ENCODE measurements at places on chromosomes 3 and 15.
A peak's percentile ranks its signal among the peaks of the same experiment; 100 is the strongest.

GRCh38 chr3:49839193-49839809, 17.1 kb downstream of the TRAIP start:
- peak; percentile 70 for DNase-seq

- DNase-seq = peak; percentile 70
Observed at GRCh38 chr3:94269763-94270162, 206.9 kb downstream of the NSUN3 start.

GRCh38 chr15:49096090-49096750, 50.0 kb upstream of the SECISBP2L start:
- no peak for DNase-seq

DNA sequence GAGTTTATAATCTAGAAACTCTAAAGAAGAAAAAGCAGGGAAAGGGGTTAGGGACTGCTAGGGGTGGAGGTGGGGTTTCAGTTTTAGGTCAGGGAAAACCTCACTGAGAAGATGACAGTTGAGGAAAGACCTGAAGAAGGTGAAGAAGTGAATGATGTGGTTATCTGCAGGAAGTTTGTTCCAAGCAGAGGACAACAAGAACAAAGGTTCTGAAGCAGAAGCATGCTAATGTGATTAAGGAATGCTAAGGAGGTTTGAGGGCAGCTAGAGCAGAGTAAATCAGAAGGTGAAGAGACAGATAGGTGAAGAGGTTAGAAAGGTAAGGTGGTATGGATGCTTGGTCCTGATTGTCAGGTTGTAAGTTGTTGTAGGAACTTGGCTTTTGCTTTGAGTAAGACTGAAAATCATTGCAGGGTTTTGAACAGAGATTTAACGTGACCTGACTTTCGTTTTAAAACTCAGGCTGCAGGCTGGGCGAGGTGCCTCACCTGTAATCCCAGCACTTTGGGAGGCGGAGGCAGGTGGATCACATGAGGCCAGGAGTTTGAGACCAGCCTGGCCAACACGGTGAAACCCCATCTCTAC, 8.6 kb downstream of the OXSR1 start:
- DNase-seq = no peak

- DNase-seq = peak; percentile 93
Observed at GRCh38 chr3:197456261-197457091, 99.3 kb downstream of the BDH1 start.

- DNase-seq = no peak
Observed at GRCh38 chr3:108333961-108334360, 37.6 kb downstream of the HHLA2 start.

GRCh38 chr3:41346698-41347270, 147.5 kb downstream of the CTNNB1 start:
- DNase-seq = peak; percentile 70
